ENCODE measurements at places on chromosomes 3 and 15.

DNA sequence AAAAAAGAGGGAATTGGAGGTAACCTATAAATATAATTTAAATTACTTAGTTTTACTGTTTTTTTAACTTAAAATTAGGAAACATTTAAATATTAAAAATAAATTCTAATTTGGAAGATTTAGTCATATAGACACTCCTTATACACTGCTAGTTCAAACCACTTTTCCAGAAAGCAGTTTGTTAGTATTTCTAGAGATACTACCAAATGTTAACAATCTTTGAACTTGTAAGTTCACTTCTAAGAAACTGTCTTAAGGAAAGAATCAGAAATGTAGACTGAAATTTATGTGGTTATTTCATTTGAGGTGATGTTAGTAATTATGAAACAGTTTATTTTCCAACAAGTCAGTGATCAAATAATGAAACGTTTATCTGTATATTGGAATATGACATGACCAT lies 22.7 kb downstream of the CTDSPL2 start:
- no peak for DNase-seq

GRCh38 chr3:125006291-125006731 lies 49.5 kb downstream of the HEG1 start:
- DNase-seq = no peak

- DNase-seq = peak; percentile 88
Observed at GRCh38 chr3:108125550-108126071, 34.8 kb upstream of the CD47 start.

DNA sequence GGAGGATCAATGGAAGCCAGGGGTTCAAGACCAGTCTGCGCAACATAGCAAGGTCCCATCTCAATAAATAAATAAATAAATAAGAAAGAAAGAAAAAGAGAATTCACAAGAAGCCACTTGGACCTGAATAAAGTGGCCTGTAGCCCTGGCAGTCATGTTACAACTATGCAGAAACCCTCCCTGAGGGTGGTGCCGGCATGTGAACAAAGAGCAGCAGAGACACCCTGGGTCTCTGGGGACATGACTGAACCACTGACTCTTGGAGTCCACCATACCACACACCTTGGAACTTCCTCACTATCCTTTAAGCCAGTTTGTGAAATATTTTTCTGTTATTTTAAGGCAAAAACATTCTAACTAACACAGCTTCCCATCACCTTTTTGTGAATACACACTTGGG lies 93.0 kb downstream of the MEIS2 start:
- no peak for DNase-seq
